ENCODE measurements at places on chromosomes 5 and 9.

- DNase-seq: no peak
These were observed 10.8 kb upstream of the C1QTNF3 start for GRCh38 chr5:34053571-34054399.

DNA sequence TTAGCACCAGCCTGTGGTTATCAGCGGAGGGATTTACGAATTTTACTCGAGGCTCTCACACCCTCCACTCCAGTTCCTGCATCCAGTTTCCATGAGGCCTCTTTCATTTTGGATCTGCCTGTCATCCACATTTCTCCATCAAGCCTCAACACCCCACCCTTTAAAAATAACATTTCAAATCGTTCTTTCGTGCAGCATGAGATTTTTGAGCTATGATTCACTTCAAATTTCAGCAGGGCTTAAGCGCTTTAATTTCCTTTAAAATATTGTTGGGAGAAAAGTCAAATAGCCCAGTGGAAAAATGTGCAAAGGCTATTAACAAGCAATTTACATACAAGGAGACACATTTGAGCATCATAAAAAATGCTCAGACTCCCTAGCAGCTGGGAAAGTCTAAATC lies 103.2 kb downstream of the MSX2 start:
- DNase-seq: no peak

GRCh38 chr9:90961375-90961774 lies 159.8 kb downstream of the SYK start:
- DNase-seq: no peak

DNA sequence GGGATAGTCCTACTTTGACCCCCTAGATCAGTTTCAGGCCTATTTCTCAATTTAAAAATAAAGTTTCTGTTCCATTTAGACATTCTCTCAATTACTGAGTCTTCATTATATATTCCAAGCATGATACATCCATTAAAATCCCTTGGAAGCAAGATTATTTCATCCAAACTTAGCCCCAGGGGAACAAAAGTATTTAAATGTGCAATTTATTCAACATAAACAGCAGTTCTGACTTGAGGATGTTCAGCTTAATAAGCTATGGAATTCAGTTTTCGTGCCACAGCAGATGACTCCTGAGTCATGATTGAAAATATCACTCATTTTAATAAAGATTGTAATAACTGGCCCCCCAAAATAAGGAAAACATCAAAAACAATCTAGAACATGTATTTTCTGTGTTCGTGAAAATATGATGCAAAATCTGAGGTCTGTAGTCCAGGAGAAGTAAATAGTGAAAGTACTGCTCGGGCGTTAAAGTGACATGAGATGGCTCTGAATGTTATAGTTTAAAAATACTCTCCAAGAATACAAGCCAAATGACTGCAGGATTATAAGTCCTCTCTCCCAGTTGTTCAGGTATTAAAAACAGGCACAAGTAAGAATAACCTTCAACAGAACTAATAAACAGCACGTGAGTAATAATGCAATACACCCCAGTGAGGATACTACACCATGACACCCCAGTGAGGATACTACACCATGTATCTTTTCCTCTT lies 67.1 kb downstream of the RETREG1 start:
- DNase-seq: no peak

DNA sequence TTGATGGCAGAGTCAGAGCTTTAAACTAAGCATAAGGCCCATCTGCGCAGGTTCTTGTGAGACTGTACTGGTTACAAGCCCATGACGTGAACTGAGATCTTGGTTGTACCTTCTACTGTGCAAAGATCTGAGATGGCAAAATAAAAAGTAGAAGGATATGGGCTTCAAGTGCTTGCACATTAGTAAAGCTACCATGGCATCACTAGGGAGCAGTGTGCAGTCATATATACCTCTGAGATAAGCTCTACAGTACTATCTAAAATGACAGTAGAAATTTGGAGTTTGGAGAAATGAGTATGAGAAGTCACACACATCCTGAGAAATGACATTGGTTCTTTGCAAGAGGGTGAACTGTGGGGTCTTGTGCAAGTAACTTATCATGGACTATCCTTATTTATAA lies 408.2 kb upstream of the PRR16 start:
- DNase-seq: peak; percentile 29

DNA sequence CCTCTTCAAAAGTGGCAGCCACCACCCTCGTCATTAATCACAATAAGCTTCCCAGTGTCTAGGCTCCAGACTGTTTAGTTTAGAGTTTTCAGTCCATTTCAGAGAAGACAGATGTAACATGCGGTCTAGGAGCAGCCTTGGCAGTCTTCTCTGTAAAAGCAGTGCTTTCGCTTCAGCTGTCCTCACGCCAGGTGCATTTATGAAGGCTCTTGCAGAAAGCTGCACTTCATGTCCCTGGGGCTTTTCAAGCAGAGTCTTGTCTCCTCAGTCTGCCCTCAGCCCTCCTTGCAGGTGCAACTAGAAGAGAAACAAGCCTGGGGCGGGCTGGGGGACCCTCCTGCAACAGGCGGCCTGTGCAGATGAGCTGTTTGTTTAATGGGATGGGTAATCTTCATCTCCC lies 281.9 kb downstream of the DRD1 start:
- DNase-seq: no peak

- no peak for DNase-seq
These were observed 306 bp downstream of the TRUB2 start for GRCh38 chr9:128321879-128322403.

GRCh38 chr9:115374724-115375268 lies 256.8 kb upstream of the TNC start:
- no peak for DNase-seq

- DNase-seq: no peak
These were observed 90.8 kb downstream of the ARHGAP26 start for GRCh38 chr5:142861011-142861410.

DNA sequence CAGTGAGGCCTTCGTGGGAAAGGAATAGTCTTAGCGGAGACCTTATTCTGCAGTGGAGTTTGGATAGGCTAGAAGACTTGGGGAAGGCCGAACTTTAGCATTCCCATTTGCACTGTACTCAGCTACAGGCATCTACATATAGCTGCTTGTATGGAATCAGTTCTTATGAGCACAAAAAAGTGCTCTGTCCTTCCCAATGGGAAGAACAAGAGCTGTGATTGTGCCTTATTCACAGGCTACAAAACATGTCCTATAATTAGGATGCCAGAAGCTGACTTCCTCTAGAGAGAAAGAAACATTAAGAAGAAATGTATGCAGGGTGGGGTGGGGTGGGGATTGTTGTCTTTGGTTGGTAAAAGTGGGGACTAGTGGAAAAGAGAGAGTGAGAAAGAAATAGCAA lies 154.7 kb downstream of the ATP10B start:
- no peak for DNase-seq

DNA sequence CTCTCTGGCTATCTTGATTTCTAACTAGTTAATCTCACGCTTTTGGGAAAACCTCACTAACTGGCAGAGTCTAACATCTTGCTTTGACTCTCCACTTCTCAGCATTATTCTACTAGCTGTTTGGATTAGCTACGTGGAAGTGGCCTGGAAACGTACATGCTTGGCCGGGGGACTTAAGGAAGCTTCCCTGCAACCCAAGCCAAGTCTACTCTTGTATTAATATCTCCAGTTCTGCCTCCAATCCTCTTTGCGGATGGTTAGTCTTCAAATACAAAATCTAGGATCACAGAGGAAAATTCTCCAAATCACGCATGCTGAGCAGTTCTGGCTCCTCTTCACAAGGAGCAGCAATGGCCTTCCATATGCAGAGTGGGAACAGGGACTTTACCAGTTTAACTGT lies 51.8 kb upstream of the RETREG1 start:
- DNase-seq: no peak

- DNase-seq: no peak
These were observed 247.0 kb downstream of the CDH9 start for GRCh38 chr5:26791433-26791832.

GRCh38 chr9:33289496-33289895 lies 820 bp upstream of the NFX1 start:
- DNase-seq: no peak

DNA sequence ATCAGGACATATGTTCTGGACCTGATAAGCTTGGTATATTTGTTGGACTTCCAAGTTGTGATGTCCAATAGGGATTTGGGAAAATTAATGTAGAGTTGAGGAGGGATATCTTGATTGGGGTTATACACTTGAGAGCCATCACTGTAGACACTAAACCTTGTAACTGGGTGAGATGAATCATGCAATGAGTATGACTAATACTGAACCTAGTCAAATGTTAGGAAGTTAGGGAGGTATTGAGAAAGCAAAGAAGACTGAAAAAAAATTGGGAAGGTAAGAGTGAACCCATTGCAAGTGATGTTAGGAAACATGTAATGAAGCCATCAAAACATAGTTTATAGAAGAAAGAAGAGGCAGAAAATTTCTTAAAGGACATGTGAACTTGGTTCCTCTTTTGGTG lies 668.4 kb upstream of the CDH9 start:
- peak; percentile 79 for DNase-seq

DNA sequence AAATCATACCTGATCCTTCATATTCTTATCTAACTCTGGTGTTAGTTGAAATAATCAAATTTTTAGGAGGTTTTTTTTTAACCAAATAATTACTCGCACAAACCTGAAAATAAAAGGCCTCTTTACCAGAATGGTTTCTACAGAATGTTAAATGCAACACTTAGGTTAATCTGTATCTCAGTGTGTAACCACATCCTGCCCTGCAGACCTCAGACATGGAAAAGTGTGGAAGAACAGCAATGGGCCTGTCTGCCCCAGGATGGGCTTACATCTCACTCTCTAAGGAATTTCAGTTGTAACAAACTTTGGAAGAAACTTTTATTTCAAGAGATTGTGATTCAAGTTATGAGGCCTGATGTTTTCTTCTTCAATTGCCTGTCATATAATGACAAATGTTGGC lies 32.5 kb upstream of the MIER3 start:
- peak; percentile 50 for DNase-seq

GRCh38 chr9:89743216-89743572 lies 138.4 kb downstream of the GADD45G start:
- no peak for DNase-seq

DNA sequence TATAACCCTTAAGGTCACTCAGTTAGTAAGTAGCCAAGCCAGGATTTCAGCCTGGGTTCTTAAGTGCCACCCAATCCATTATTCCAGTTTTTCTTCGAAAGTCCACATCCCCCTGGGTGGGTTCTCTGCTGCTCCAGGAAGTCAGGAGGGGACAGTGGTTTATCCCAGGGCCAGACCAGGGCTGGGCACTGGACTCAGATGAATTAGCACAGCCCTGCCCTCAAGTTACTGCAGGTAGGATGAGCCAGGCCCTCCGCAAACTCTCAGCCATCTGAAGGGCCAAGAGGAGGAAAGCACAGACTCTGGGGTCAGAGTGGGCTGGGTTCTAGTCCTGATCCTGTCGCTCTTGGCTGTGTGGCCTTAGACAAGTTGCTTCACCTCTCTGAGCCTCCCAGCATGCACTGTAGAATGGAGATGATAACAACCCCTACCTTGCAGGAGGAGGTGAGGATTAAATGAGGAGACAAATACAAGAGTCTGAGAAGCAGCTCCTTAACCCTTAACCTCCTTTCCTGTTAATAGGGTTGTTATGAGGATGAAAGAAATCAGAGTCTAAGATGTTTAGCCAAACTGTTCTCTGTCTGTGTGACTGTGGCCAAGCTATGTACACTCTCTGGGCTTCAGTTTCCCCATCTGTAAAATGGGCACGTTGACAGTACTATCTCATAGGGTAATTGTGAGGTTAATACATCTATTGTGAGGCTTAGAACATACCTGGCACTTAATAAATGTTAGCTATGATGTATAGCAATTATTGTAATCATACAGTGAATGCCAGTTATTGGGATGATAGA lies 6.8 kb upstream of the NEURL1B start:
- DNase-seq: no peak

DNA sequence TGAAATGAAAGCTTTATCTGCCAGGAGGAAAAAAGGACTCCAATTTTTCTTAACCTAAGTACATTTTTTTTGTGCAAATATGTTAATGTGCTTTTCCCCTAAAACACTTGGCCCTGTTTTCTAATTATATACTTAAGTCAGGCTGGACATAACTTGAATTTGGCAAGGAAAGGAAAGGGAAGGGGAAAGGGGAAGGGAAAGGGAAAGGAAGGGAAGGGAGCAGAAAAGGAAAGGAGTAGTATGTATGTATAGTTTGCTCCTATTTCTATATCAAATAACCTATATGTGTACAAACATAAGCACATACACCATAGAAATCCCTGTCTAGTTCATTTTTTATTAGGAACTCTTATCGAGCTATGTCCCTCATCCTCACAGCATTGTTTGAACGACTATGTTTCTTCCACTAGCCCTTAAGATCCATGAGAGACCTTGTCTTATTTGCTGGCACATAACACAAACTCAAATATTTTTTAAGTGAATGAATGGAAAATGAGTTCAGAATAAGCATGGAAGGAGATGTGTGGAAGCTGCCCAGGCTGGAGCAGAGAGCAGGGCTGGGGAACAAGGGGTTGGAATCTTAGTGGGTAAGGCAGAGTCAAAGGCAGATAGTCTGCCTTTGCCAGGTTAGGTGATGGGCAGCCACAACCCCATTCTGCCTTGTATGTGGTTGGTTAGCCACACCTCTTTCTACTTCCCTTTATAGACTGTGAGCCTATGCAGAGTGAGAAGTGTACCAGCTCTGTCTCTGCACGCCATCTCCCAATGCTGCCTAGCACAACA lies 70.0 kb downstream of the KLHL3 start:
- no peak for DNase-seq

GRCh38 chr5:39224196-39224761 lies 4.9 kb upstream of the FYB1 start:
- no peak for DNase-seq

DNA sequence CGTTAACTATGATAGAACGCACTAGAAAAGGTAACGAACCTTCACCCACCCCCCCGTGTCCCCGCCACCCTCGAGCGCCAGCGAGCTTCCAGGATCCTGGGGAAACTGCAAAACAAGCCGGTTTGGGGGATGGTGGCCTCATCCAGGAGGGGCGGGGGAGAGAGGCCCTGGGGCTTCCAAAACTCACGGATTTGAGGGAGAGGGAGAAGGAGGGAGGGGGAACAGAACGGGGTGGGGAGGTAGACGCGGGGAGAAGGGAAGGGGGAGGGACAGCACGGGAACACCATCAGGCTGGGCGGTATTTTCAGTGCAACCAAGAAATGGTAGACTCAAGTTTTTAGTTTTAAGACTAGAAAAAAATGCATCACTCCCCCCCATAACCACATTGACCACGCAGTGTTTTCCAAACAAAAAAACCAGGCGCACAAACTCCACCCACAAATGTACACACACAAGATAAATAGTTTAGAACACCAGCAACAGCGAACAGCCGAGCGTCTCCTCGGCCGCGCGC lies 1.4 kb downstream of the NRARP start:
- no peak for DNase-seq

- DNase-seq: peak; percentile 87
These were observed 50.0 kb upstream of the GOLPH3 start for GRCh38 chr5:32223972-32224609.
